ENCODE measurements at places on chromosomes 13 and 19. TPM values are rescaled to one million over a fixed set of nuclear protein-coding genes. Genes with fewer than 3 reads are reported as not detected.

Gene CD70
- 0.10 TPM for polyA plus RNA-seq

GRCh38 chr13:33761740-33762139 lies 56.2 kb upstream of the RFC3 start:
- DNase-seq = no peak

DNA sequence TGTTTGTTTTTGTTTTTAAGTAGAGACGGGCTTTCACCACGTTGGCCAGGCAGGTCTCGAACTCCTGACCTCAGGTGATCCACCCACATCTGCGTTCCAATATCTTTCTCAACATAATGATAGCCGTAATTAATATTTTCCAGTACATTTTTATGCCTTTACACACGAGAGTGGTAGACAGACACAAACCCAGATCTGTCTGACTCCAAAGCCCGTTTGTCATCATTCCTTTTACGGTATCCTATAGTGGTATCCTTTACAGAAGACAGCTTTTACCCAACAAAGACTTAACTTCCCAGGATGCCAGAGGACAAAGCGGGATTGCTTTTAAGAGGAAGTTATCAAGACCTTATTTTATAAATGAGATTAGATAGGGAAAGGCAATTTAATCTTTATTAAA lies 59.8 kb downstream of the IPO5 start:
- no peak for DNase-seq

GRCh38 chr13:25468325-25469168 lies 96.8 kb downstream of the ATP8A2 start:
- DNase-seq = no peak

Gene SIX5
- 15.3 TPM for polyA plus RNA-seq

Gene ZNF844
- polyA plus RNA-seq = 0.90 TPM

Gene CYP2B6
- polyA plus RNA-seq = not detected

Gene CD209
- not detected for polyA plus RNA-seq

GRCh38 chr13:29438769-29439168 lies 156.7 kb downstream of the SLC7A1 start:
- DNase-seq = no peak

Gene CHMP2A
- 150 TPM for polyA plus RNA-seq

Gene ATP12A
- polyA plus RNA-seq = not detected

DNA sequence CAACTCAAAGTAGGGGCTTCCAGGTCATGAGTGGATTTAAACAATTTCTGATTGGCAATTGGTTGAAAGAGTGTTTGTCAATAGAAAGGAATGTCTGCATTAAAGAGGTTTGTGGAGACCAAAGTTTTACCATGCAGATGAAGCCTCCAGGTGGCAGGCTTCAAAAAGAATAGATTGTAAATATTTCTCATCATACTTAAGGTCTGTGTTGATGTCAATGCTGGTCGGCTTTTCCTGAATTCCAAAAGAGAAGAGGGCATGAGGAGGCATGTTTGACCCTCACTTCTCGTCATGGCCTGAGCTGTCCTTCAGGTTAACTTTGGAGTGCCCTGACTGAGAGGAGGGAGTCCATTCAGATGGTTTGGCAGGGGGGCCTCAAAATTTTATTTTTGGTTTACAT lies 125.4 kb upstream of the RFC3 start:
- no peak for DNase-seq

GRCh38 chr13:44140146-44140545 lies 233.5 kb upstream of the SERP2 start:
- no peak for DNase-seq

DNA sequence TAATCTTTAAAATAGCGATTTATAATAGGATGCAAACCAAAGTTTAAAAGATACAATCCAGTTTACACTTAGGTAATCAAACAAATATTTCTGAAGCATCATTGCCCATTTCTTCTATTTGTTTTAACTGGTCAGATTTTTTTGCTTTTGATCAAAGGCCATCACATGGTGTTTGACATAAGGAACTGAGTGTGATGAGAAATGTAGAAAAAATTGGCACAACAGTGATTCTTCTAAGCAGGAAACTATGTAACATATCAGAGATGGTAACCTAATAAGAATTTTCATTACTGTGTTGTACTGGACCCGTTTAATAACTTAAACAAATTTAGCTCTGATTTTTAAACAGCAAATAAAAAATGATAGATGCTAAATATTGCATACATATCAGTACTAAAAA lies 644.7 kb upstream of the KLF12 start:
- DNase-seq = no peak

Gene RGL3
- polyA plus RNA-seq = 0.56 TPM

GRCh38 chr19:39307046-39307821 lies 11.0 kb downstream of the IFNL1 start:
- DNase-seq = no peak

Gene AMER2
- not detected for polyA plus RNA-seq

- DNase-seq = no peak
Measured at GRCh38 chr13:22447132-22447886, 733.5 kb upstream of the SGCG start.

DNA sequence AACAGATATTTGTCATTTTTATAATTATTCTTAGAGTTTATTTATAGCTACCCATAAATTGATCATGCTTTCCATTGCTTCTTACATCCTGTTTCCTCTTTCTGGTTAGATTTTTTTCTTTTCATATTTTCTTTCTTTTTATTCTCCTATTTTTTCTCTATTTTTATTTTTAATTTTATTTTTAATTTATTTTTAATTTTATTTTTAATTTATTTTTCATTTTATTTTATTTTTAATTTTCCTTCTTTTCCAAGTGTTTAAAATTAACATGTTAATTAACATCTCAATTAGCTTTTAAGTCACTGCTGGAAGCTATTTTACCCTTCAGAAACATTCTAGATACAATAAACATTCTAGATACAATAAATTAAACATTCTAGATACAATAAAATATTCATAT lies 269.6 kb downstream of the B3GLCT start:
- no peak for DNase-seq

Gene NKG7
- polyA plus RNA-seq = not detected

- peak; percentile 52 for DNase-seq
Measured at GRCh38 chr19:15154002-15154612, 46.7 kb downstream of the NOTCH3 start.

DNA sequence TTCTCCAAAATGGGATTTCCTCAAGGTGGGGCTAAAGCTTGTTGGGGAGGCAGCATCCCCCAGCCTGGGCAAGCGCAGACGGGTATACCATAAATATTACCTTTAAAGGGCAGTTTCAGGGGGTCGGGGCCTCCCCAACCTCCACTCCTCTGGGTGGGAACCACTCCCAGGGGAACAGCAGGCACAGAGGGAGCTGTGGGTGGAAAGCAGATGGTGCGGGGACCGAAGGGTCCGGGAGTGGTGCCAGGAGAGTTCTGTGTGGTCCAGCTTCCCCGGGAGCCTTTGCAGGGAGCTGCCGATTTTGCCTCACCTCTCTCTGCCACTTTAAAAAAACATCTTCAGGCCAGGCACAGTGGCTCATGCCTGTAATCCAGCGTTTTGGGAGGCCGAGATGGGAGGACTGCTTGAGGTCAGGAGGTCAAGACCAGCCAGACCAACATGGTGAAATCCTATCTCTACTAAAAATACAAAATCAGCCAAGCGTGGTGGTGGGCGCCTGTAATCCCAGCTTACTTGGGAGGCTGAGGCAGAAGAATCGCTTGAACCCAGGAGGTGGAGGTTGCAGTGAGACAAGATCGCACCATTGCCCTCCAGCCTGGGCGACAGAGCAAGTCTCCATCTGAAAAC lies 5.5 kb downstream of the MAST3 start:
- no peak for DNase-seq

DNA sequence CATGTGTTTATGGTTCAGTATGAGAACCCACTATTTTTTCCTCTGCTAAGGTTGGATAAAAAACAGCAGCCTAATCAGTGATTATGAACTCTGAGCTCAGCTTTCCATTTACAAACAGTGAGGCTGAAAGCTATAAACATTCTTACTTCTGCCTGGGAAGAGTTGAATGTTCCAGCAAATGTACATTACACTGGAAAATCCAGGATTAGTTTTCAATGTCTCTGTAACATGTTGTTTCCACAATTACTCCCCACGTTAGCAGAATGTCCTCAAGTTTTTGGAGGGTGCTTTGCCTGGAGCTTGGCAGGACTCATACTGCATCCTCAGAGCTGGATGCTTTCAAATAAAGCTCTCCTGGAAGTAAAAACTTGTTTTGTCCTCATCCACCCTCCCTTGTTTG lies 150.4 kb downstream of the POSTN start:
- DNase-seq = no peak

GRCh38 chr13:20995245-20995838 lies 66.0 kb downstream of the LATS2 start:
- no peak for DNase-seq

Gene TYROBP
- polyA plus RNA-seq = not detected

DNA sequence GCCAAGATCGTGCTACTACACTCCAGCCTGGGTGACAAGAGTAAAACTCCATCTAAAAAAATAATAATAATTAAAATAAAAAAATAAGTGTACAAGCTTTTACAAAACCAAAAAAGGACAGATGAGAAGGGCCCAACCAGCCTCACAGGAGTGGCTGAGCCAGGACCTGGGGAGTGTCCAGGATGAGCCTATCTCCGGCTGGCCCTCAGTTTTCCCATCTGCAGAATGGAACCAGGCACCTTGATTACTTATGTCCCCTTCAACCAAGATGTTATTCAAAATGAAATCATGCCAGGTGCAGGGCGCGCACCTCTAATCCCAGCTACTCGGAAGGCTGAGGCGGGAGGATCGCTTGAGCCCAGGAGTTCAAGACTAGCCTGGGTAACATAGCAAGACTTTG lies 9.5 kb upstream of the IFI30 start:
- DNase-seq = no peak

DNA sequence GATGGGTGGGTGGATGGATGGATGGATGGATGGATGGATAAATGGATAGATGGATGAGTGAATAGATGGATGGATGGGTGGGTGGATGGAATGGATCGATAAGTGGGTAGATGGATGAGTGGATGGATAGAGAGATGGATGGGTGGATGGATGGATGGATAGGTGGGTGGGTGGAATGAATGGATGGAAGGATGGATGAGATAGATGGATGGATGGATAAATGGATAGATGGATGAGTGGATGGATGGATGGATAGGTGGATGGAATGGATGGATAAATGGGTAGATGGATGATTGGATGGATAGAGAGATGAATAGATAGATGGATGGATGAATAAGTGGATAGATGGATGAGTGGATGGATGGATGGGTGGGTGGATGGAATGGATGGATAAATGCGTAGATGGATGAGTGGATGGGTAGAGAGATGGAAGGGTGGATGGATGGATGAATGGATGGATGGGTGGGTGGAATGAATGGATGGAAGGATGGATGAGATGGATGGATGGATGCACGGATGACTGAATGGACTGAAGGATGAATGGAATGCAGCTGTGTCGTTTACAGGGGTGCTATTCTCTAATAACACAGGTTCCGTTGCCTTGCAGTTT lies 21.8 kb downstream of the PRR22 start:
- DNase-seq = no peak

- DNase-seq = no peak
Measured at GRCh38 chr13:88857256-88857655, 1186.1 kb downstream of the SLITRK5 start.

Gene ZNF841
- polyA plus RNA-seq = 5.2 TPM

DNA sequence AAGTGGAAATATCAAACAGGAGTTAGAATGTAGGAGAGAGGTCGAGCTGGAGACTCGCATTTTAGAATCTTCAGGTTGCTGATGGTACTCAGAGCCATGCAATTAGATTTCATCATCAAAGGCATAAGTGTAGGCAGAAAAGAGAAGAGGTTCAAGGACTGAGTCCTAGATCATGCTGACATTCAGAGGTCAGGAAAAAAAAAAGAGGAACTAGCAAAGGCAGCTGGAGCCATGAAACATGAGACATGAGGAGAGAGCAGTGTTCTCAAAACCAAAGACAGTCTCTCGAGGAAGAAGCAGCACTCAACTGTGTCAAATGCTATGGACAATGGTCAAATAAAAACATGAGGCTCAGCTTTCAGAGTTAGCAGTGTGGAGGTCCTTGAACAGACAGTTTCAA lies 12.4 kb upstream of the TPP2 start:
- no peak for DNase-seq

Gene LILRB5
- not detected for polyA plus RNA-seq

DNA sequence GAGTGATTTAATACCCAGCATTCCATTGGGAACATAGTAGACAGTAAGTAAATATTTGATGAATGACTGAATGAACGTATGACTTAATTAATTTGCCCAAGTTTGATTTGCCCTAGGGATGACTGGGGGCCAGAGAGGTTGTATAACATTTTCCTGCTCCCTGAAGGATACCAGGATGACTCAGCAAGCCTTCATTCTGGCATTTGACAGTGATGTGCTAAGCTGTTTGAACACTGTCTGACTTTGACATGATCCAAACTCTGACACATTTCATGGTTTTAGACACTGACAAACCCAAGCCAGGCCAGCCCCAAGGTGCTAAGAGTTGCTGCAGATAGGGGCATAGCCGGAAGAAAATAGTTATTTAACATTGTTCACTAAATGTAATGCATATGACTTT lies 53.4 kb upstream of the KLF12 start:
- DNase-seq = peak; percentile 30

DNA sequence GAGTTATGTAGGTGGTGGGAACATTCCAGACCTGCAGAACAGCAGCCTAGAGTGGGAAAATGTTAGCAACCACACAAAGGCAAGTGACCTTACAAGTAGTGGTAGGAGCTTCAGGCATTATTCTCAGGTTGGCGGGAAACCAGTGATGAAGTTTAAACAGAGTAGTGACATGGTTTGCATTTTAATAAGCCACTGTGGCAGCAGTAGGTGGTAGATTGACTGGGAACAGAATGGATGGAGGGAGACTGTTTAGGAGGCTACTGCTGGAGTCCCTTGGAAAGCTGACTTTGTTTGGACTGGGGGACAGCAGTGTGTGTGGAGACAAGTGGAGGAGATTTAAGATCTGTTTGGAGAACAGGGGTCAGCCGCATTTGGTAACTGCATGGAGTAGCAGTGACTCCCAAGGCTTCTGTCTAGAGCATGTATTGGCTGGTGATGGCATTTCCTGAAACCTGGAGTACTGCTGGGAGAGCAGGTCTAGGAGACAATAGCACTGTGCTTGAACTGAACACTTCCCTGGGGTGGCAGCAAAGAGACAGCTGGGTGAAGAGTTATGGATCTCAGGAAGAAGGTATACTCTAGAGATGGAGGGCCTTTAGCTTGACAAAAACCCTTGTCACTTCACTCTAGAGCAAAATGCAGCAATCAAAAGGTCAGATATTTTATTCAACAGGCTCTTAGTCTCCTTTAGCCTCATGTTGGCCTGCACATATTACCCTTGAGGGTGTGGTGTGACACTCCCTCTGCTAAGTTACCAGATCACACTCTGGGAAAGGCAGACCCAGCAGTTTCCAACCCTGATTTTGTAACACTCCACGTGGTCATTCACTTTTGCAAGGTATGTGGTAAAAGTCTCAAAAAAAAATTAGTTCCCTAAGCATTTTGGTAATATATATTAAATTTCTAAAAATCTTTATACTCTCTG lies 70.3 kb downstream of the DHRS12 start:
- no peak for DNase-seq

Gene LGALS14
- not detected for polyA plus RNA-seq
